ENCODE measurements at places on chromosomes 6 and 20.

GRCh38 chr6:44672841-44673240 lies 285.3 kb downstream of the CDC5L start:
- DNase-seq = no peak

DNA sequence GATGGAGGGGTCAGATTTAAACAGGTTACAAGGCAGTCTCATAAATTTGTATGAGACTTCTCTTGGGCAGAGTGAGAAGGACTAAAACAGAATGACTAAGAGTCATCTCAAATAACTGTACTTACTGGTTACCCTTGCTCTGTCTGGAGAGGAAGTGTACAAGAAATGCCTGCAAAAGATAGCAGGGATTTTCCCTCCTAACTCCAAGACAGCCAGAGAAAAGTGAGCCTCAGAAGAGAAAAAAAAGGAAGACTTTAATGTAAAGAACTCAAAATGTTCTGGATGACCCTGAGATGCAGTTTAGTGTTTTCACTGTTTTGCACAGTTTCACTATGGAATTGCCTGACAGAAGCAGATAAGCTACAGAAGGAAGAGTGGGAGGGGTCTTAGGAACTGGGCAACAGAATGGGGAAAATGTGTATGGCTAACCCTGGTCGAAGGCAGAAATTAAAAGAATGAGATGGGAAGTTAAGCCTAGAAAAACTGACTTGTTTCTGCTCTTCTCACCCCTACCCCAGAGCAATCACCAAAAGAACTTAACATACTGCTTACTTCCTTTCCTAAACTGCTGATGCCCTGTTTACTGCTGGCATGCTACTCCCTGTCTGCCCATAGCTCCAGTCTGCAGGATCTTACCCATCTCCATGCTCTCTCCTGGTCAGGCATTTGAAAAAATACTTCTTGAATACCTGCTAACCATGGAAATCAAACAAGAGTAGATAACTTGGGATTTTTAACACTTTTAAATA lies 98.1 kb upstream of the MARCKS start:
- DNase-seq = no peak

DNA sequence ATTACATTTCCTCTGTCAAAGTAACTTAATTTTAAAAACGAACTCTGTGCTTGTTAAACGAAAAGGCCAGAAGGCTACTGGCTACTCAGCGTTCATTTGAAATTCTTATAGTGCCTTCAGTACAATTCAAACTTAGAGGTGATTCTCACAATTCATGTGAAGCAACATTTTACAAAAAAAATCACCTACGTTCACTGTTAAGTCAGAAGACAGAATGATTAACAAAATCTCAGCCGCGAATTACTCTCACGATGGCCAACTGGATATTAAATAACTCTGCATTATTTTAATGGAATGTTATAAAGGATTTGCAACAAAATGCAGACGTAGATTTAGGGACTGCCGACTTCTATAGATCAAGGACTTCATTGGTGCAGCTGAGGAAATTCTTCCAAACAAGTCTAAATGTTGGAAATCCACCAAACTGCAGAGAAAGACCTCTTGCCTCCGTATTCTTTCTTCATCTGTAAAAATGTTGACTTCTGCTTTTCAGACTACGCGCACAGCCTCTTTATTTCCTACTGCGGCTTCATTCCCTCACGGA lies 1.6 kb upstream of the QKI start:
- no peak for DNase-seq

DNA sequence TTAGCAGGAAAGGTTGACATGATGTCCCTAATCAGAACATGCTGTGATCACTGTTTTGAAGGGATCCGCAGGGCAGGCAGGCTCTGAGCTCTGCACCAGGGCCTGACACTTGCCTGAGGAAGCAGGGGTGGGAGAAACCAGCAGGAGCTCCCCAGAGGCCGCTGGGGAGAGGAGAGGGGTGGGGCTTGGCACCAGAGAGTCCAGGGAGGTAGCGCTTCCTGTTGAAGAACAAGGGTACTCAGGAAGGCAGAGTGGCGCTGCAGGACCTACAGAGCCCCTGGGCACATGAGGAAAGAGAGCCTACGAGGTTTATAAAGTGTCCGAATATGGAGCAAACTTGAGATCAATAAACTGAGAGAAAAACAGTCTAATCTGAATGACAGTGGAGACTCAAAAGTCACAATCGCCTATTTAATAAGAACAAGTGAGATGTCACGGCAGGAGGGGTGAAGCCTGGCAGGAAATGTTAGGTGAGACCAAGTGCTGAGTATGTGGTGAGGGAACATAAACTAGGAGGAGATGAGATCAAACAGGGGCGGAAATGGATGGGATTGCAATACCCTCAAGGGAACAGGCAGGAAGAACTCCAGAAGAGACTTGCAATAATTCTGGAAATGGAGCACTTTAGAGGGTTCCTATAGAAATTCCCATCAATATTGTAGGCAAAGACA lies 5.8 kb upstream of the TBXT start:
- no peak for DNase-seq

GRCh38 chr6:86856379-86856778 lies 80.9 kb upstream of the HTR1E start:
- DNase-seq = no peak

GRCh38 chr6:81865712-81866111 lies 113.2 kb upstream of the TENT5A start:
- no peak for DNase-seq

- no peak for DNase-seq
These were observed 24.7 kb downstream of the TBC1D7 start for GRCh38 chr6:13303668-13304017.

GRCh38 chr20:49187330-49187850 lies 744 bp downstream of the STAU1 start:
- DNase-seq = no peak

GRCh38 chr20:64176971-64177370 lies 12.7 kb downstream of the MYT1 start:
- no peak for DNase-seq

DNA sequence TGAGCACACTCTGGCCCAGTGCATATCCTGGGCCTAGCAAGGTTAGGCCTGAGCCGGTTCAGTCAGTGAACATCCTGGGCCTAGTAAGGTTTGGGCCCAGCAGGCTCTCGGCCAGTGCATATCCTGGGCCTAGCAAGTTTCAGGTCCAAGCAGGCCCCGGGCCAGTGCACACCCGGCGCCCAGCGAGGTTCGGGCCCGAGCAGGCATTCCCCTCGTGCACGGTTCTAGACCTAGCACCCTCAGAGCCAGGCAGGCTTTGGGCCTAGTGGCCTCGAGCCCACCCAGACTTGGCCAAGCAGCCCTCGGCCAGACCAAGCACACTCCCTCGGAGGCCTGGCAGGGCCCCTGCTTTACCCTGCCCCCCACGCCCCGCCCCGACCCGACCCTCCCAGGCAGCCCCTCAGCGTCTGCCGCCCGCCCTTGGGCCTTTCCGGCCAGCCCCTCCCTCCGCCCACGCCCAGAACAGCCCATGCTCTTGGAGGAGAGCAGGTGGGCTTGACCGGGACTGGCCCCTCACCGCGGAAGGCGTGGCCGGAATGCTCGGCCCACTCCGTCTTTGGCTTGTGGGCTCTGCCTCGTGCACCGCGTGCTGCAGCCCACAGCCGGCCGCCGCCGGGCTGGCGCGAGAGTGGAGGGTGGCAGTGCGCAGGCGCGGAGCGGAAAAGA lies at the start of gene CTCFL:
Gene CTCFL, minus strand, starts transcription at position 630 of the 666 bp plus-strand sequence. CDS start 935 bp downstream, outside the sequence.
- no peak for DNase-seq

GRCh38 chr6:157791450-157791849 lies 31.6 kb upstream of the SNX9 start:
- no peak for DNase-seq
